ELR (cell line): ENCODE measurements at places on chromosomes 2 and 18.
A peak's percentile ranks its signal among the peaks of the same experiment; 100 is the strongest.

- DNase-seq = peak; percentile 87
Observed at GRCh38 chr2:75587954-75588587, 27.3 kb upstream of the EVA1A start.

GRCh38 chr2:27960237-27960912 is 69.8 kb downstream of the BABAM2 start:
- DNase-seq = peak; percentile 90

DNA sequence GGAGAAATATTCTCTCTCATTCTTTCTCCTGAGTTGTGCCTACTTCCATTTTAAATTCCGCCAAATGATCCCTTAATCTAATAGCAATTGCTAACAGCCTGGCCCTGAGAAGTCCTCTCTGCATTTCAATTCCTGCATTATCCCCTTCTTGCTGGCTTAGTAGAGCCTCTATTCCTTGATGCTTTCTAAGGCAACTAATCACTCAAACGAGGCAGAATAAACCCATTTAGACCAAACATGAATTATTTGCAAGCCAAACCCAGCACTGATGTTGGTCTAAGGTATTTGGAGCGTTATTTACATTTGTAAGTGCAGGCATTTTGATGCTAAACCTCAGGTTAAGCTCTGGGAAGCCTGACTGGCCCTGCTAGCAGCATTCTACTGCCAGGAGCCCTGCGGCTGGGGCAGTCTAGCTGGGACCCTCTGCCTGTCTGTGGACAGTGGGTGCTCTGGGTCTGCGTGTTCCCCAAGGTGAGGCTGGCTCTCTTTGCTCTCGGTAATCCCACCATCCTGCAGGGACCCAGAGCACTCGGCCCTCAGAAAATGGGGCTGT is 173.1 kb upstream of the HS6ST1 start:
- DNase-seq = no peak

GRCh38 chr2:220192994-220193753 is 565.7 kb downstream of the SLC4A3 start:
- peak; percentile 64 for DNase-seq

- no peak for DNase-seq
Observed at GRCh38 chr2:26613241-26614215, 27.6 kb downstream of the CIB4 start.

GRCh38 chr2:196362973-196363549 is 191.7 kb upstream of the STK17B start:
- DNase-seq = no peak

DNA sequence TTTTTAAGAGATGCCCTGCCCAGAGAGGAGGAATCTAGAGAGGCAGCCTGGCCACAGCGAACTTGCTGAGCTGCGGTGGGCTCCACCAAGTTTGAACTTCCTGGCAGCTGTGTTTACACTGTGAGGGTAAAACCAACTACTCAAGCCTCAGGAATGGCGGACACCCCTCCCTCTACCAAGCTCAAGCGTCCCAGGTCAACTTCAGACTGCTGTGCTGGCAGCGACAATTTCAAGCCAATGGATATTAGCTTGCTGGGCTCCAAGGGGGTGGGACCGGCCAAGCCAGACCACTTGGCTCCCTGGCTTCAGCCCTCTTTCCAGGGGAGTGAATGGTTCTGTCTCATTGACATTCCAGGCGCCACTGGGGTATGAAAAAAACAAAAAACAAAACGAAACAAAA is 289.4 kb downstream of the KCNS3 start:
- no peak for DNase-seq

DNA sequence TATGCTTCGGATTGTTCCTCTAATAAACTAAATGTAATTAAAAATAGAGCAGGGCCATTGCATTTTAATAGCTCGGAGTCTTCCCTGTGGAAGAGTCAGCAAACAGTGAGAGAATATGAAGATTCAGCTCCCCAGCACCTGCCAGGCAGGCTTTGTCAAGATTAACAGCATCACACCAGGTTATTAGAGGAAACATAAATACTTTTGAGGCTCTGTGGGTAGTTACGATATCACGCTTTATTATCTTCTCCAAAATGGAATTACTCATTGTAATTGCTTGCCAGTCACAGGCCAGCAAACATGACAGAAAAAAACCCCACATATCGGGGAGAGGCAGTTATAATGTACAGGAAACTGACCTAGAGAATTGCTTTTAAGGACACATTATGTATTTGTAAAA is 303.9 kb downstream of the CPS1 start:
- DNase-seq = no peak

DNA sequence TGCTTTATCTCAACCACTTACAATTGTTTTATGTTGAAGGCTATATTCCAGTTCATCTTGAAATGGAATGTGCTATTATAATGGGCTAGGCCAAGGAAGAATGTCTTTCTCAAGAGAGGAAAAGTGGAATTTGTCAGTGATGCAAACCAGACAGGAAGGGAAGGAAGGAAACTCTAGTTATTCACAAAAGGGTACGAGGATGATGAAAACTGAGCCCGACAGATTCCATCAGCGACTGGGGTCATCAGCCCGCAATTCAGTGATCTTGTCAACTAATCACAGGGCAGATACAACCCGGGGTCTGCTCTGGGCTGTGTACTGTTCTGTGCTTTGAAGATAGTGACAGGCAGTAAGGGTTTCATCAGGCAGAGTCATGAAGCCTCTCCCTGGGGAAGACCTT is 23.4 kb upstream of the LYPD6 start:
- DNase-seq = no peak

- DNase-seq = peak; percentile 45
Observed at GRCh38 chr18:57446322-57446721, 11.1 kb downstream of the ONECUT2 start.

DNA sequence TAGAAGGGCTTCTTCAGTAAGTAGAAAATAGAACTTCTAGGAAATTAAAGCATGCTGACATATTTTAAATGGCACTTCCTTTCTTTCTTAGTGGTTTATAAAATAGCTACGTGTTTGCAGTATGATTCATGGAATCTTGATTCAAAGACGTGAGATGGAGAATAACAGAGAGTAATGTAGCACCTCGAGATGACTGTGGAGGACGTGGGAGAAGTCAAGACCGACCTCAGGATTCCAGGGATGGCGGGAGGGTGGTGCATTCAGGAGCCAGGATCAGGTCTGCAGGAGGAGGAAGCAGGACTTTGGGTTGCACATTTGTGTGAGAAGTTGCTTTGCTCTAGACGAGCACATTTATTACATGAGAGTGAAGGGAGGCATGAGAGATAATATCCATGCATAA is 56.0 kb downstream of the DCDC2C start:
- peak; percentile 8 for DNase-seq

- DNase-seq = peak; percentile 59
Observed at GRCh38 chr18:34729264-34729663, 19.2 kb downstream of the DTNA start.

DNA sequence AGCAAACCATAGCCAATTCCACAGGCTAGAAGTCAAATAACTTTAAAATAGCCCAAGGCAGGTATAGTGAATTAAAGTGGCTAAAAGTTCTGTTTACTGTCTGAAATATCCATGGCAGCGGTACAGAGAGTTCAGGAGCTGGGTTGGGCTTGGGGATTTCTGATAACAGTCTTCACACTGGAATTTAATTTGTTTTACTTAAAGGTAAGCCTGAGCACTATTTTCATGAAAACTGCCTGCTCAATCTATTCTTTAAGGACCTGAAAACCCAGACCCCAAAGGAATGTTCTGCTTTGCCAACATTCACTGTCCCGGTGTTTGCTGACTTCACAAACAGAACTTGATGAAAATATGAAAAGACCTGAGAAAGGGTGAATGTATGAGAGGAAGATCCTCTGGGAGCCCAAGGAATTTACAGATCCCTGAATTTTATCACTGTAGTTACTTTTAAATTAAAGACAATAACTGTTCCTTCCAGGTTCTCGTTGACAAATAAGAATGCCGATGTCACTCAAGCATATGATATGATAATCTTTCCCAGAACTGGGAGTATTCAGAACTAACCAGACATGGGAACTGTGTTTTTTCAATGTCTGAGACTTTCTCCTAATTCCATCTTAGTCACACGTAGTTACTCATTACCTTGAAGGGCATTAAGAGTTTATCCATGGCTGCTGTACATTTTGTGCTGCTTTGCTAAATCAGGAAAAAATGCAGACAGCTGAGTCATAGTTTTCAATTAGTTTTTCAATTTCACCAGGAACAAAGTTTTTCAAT is 28.3 kb upstream of the ITGB6 start:
- peak; percentile 92 for DNase-seq

DNA sequence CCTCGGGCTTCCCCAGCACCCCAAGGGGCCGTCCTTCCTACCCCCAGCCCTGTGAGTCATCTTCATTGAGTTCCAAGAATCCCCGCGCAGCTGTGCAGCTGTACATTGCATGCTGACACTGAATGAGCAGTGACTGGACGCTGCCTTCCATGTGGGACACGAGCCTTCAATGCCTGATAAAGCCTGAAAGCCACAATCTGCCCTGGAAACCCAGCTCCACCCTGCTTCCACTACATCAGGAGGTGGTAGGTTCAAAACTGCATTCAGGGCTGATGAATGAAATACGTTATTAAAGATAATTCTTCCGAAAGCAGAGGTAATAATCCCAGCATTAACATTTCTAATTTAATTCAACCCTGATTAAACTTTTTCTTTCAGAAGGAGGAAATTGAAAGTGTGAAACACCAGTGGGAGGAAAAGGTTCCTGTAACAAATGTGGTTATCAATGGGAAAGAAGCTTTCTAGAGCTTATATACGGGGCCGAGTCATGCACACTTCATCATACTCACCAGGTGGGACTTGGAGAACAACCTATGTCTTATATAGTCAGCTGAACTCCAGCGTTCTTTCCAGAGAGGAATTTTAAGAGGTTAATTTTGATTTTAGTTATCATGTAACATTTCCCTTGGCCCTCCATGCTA is 360.1 kb downstream of the LPIN1 start:
- peak; percentile 99 for DNase-seq

GRCh38 chr2:215841175-215841816 is 172.1 kb downstream of the MREG start:
- no peak for DNase-seq

- DNase-seq = no peak
Observed at GRCh38 chr2:136098441-136098840, 19.5 kb downstream of the CXCR4 start.

DNA sequence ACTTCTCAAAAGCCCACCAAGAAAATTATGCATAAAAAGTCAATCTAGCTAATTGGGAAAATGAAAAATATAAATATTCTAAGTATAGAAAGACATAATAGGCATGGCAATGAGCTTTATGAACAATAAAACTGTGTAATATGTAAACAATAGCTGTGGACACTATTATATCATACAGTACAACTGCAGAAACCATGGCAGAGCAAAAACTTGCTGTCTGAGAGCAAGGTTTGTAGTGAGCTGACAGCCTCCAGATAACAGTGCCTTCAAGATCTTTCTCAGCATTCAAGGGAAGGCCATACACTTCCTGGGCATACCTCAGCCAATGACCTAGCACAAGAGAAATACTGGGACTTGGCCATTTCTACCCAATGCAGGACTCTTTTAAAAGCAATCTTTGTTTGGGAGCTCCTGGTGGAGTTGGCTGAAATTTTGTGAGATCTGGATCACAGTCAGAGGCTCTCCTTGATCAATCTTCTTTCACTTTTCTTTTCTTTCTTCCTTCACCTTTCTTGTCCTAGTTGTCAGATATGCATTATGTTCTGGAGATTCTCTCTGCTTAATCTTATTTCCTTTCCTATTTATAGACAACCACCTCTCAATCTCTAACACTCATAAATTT is 427.2 kb upstream of the UBE2E3 start:
- DNase-seq = no peak

- DNase-seq = no peak
Observed at GRCh38 chr2:238657132-238658053, 190.5 kb upstream of the TWIST2 start.

DNA sequence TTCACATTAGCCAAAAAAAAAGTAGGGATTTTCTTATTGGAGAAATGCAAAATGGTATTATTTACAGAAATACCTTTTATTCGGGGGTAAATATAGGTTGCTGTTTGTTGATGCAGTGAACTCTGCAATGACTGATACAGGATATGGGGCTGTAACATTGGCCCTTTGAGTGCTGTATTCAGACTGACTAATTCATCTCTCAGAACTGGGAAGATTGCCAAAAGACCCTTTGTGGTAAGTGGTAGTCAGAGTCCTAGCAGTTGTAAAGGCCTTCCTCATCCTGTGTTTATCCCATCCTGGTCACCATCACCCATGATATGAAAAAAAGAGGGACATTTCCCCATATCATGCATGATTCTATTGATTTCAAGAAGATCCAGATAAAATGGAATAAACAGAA is 14.0 kb upstream of the DCC start:
- peak; percentile 9 for DNase-seq

DNA sequence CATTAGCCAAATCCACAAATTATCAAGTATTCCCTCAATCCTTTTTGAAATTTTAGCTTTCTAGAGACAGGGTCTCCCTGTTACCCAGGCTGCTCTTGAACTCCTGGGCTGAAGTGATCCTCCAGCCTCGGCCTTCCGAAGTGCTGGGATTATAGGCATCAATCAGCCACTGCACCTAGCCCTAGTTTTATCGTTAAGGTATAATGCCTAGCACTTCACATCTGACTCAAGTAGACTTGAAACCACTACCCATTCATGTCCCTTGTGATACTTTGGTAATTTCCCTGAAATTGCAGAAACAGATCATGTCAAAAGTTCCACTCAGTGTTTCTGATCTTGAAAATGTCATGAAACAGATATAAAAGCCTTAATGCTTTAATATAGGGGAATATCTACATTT is 26.3 kb downstream of the MEX3C start:
- no peak for DNase-seq

GRCh38 chr2:16798472-16798871 is 132.8 kb upstream of the CYRIA start:
- no peak for DNase-seq

DNA sequence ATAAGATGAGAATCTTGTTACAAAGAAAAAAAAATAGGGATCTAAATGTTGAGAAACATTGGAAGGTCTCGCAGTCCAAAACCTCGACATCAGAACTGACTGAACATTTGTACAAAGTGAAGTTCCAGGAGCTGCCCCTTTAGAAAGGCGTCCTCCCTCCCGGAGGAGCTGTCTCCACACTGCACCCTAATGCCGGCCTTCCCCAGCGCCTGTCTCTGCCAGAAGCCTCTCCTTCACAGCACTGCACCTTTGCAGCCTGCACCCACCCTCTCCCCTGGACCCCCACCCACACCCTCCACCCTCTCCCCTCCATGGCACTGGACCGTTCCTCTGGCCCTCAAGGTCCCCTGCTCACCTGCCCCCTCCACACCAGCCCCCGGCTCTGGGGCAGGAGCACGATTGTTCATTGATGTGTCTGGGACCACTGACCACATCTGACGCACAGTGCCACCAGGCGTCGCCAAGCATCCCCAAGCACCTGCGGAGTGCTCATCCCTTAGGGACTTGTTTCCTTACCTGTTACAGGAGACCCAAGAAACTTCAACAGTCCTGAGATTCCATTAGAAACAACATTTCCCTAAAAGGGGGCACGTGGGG is 90.3 kb upstream of the SNTG2 start:
- no peak for DNase-seq

DNA sequence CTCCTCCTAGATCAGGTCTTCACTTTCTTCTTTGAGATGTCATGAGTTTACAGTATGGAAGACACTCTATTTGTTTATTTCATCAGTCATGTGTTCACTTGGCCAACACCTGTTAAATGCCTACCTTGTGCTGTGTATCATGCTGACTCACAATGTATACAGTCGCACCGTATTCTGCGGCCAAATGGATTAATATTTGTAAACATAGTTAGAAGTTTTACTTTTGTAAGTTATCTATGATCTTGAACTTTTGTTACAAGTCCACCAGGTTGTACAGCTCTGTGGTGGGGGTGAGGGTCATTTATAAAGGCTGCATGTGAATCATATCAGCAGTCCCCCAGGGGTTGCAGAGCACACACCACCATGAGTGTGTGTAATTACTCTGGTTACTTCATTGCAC is 408.7 kb upstream of the NRP2 start:
- no peak for DNase-seq
